ENCODE measurements at places on chromosomes 1 and 21. TPM values are rescaled to one million over a fixed set of nuclear protein-coding genes. Genes with fewer than 3 reads are reported as not detected.

The S100A7A gene
- total RNA-seq: not detected

The NCSTN gene
- total RNA-seq: 57.3 TPM

The ABCA4 gene
- total RNA-seq: 0.42 TPM

The ELOA gene
- 34.8 TPM for total RNA-seq

The NBPF20 gene
- total RNA-seq: 3.6 TPM

The TBX19 gene
- 1.8 TPM for total RNA-seq

The TMEM269 gene
- total RNA-seq: not detected

The DNAJC8 gene
- total RNA-seq: 80.5 TPM

The LCE2C gene
- total RNA-seq: not detected

The ADARB1 gene
- 85.6 TPM for total RNA-seq

- no peak for DNase-seq
Observed at GRCh38 chr1:116334015-116334547, 39.0 kb upstream of the ATP1A1 start.

DNA sequence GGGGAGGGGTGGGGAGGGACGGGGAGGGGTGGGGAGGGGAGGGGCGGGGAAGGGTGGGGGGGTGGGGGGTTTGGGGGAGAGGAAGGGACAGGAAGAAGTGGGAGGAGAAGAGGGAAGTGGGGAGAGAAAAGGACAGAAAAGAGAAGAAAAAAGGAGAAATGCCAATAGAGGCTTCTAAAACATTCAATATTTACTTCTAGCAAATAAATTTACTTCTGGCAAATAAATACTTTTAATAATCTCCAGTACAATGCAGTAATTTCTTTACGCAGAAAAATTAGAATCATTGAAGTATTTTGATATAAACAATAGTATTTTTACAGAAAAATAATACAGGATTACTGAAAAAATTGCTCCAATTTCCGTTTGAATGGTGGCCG, 9.4 kb upstream of the GPR161 start:
- no peak for DNase-seq

DNA sequence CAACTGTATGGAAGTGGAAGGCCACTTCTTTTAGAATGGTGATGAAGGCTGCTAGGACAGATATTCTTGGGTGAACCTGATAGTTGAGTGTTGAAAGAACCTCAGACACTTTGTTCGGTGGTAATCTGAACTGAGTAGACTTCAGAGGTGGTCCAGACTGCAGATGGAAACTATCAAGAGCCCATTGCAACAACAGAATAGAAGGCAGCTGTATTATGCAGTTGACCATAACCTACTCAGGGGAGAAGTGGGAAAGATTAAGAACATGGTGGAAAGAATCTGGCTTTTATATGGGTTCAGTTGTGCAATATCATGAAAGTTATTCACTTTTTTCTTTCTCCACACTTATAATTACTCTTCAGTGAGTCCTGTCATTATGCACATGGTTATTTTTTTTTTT, 194.0 kb downstream of the KCNK2 start:
- no peak for DNase-seq

GRCh38 chr1:240073097-240073496, 18.6 kb upstream of the FMN2 start:
- no peak for DNase-seq

DNA sequence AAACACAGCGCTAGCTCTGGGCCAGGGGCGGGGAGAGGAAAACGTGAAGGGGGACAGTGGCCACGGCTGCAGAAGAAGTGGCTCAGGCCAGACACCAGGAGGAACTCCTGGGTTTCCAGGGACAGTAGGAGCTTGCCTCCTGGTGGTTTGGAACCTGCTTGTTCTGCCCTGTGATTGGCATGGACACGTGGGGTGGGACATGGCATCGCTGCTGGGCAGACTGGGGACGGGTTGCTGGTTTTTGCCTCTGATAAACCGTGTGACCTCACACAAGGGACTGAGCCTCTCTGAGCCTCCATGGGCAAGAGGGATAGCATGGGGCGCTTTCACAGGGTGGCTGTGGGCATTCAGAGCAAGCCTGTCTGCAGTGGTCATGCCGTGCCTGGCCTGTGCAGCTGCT, 7.5 kb upstream of the PLCH2 start:
- no peak for DNase-seq

DNA sequence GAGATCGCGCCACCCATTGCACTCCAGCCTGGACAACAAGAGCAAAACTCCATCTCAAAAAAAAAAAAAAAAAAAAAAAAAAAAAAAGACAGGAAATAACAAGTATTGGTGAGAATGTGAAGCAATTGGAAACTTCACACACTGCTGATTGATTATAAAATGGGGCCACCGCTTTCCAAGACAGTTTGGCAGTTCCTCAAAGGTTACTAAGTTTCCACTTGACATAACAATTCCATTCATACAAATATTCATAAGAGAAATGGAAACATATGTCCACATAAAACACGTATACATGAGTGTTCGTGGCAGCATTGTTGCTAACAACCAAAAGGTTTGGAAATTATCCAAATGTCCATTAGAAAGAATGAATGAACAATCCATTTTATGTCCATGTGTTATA, 26.3 kb downstream of the USP24 start:
- DNase-seq: no peak

GRCh38 chr1:201628490-201628889, 89.6 kb downstream of the NAV1 start:
- DNase-seq: peak; percentile 73

DNA sequence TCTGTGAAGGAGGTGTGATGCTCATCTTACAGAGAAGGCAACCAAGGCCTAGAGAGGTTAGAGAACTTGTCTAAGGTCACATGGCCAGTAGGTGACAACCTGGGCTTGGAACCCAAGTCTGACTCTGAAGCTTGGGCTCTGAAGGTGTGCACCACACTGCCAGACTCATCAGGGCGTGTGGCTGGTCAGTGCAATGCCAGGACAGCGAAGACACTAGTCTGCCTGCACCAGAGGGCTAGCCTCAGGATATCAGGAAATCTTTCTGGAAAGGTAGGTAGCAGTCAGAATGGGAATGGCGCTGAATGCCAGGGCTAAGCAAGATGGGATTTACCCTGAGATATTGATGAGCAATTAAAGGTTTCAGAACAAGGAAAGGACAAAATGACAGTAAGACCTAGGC, 34.9 kb downstream of the ELK4 start:
- DNase-seq: no peak

DNA sequence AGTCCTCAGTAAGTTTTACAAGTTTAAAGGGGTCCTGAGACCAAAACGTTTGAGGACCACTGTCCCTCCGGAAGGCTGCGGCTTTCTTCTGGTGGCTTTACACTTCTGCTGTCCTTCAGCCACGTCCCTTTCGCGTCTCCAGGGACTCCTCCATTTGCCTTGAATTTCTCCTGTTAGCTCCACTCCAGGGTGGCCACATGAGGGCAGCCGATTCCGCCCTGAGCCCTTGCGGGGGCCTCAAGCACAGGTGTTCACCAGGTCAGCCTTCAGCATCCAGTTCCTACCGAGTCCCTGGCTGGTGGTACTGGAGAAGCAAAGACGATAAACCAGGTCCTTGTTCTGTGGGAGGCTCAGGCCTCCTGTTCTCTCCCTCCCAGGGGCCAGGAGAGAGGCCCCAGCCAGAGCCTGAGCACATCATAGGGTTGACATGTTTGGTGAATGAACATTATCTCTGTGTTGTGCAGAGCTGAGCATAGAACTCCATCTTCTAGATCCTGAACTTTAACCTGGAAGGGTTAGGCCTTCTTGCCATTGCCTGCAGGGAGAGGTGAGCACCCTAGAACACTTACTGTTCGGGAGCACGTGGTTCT, 27.4 kb upstream of the COQ8A start:
- DNase-seq: no peak

- no peak for DNase-seq
Observed at GRCh38 chr1:245091171-245091621, 63.6 kb upstream of the KIF26B start.

DNA sequence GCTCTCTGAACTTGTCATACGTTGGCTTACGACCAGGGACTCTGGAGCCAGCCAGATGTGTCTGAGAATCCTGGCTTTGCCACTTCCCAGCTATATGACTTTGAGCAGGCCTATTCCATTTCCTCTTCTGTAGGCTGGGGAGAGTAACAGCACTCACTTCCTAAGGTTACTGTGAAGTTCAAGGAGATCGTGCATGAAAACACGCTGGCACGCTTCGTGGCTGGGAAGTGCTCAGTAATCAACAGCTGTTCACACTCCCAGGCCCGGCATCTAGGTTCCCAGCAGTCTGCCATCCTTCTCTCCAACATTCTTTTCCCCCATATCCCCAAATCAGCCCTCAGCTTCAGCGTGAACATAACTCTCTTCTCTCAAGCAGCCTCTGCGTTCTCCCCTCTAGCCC, 2.0 kb downstream of the ASCL5 start:
- no peak for DNase-seq

- no peak for DNase-seq
Observed at GRCh38 chr1:224753491-224753890, 137.4 kb downstream of the CNIH3 start.

GRCh38 chr1:156690675-156691036, 13.4 kb upstream of the NES start:
- no peak for DNase-seq

GRCh38 chr1:215181518-215181917, 99.0 kb downstream of the KCNK2 start:
- no peak for DNase-seq

GRCh38 chr1:1441002-1441888, 5.8 kb downstream of the VWA1 start:
- DNase-seq: peak; percentile 84

Measured in posterior vena cava (tissue), 2 donors.